Heart left ventricle (tissue), 16 donors: ENCODE measurements at places on chromosomes 13 and 19. TPM values are rescaled to one million over a fixed set of nuclear protein-coding genes. Genes with fewer than 3 reads are reported as not detected.

GRCh38 chr19:53374743-53375142, 9.2 kb downstream of the ZNF525 start:
- no peak for DNase-seq

- DNase-seq: no peak
These were observed 90.9 kb downstream of the TEX29 start for GRCh38 chr13:111411151-111411858.

GRCh38 chr19:18500799-18501198, 21.1 kb downstream of the ELL start:
- peak; percentile 57 for DNase-seq

DNA sequence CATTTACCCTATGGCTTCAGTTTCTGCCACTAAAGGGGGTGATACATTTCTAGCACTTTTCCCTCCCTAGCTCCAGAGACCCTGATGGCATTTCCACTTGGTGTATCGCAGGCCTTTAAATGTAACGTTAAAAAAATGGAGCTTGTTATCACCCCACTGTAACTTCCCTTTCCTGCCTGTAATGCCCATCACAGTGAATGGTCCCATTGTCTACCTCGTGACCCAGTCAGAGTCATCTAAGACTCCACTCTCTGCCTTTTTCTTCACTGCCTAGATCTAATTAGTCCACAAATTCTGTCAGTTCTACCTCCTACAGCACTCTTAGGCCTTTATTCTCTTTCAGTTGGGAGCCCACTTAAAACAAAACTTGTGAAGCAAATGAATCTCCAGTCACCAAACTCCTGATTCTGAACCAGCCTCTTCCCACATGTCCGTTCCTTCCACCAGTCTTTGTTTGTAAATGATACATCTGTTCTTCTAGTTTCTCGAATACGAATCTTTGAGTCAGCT, 64.8 kb downstream of the NHLRC3 start:
- no peak for DNase-seq

GRCh38 chr13:114140131-114140905, 7.9 kb upstream of the RASA3 start:
- peak; percentile 16 for DNase-seq

GRCh38 chr19:45558399-45558878, 26.2 kb downstream of the OPA3 start:
- peak; percentile 51 for DNase-seq

GRCh38 chr13:19154843-19155242, 26.8 kb downstream of the TUBA3C start:
- DNase-seq: no peak

- DNase-seq: no peak
These were observed 226.3 kb downstream of the DLEU7 start for GRCh38 chr13:50617134-50617721.

GRCh38 chr13:36736119-36736726, 62.4 kb downstream of the SERTM1 start:
- DNase-seq: no peak

- no peak for DNase-seq
These were observed 73.3 kb upstream of the NBEA start for GRCh38 chr13:34868733-34869132.

- peak; percentile 39 for DNase-seq
These were observed 272.0 kb downstream of the LMO7 start for GRCh38 chr13:75908141-75908540.

GRCh38 chr19:2421581-2422306, 5.6 kb downstream of the TIMM13 start:
- DNase-seq: no peak

DNA sequence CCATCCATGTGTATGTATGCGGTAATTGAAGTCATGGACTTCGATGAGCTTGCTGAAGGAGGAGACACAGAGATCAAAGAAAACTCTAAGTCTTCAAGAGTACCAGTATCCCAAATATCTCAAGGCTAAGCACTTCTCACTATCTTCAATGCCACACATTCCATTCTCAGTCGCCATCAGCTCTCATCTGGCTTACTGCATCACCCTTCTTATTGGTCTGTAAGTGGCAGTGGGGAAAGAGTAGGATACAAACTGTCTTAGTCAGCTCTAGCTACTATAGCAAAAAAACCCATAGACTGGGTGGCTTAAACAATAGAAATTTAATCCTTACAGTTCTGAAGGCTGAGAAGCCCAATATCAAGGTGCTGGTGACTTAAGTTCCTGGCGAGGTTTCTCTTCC, 218.7 kb downstream of the POSTN start:
- DNase-seq: no peak

DNA sequence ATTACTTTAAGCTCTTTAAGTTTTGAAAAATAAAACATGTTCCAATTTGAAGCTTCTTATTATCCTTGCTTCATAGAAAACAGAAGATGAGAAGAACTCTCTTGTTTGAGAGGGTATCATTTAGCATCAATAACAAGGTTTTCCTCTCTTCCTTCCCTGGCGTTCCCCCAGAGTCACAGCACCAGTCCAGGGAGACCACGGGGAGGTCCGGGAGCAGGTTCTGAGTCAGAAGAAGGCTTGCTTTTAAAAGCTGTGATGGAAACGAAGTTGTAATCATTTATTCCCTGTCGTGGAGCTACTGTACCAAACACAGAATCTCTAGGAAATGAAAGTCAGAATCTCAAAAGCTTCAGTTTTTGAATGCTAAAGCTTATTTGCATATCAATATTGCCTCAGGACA, 174.0 kb upstream of the LSM14A start:
- no peak for DNase-seq

- DNase-seq: no peak
These were observed 46.0 kb downstream of the MICU2 start for GRCh38 chr13:21557995-21558394.

GRCh38 chr19:18122860-18123795, 25.6 kb downstream of the MAST3 start:
- no peak for DNase-seq

The GADD45B gene
- total RNA-seq: 20.3 TPM

The PRDX2 gene
- 722 TPM for total RNA-seq

The ADM5 gene
- total RNA-seq: 0.28 TPM

The SIGLEC10 gene
- 1.6 TPM for total RNA-seq

The ZNF582 gene
- 4.4 TPM for total RNA-seq

The TEX101 gene
- total RNA-seq: not detected

The ZNF738 gene
- 2.0 TPM for total RNA-seq

The ZNF492 gene
- not detected for total RNA-seq
